ENCODE measurements at places on chromosomes 13 and 19. TPM values are rescaled to one million over a fixed set of nuclear protein-coding genes. Genes with fewer than 3 reads are reported as not detected.
A peak's percentile ranks its signal among the peaks of the same experiment; 100 is the strongest.

Gene GRK1
- 0.57 TPM for total RNA-seq

GRCh38 chr19:18001777-18002345 lies 6.1 kb upstream of the ARRDC2 start:
- ATAC-seq: no peak

Gene ZNF761
- total RNA-seq: 5.6 TPM

Gene SIGLEC12
- total RNA-seq: not detected

Gene LIM2
- total RNA-seq: not detected

Gene ZFP14
- total RNA-seq: 13.8 TPM

DNA sequence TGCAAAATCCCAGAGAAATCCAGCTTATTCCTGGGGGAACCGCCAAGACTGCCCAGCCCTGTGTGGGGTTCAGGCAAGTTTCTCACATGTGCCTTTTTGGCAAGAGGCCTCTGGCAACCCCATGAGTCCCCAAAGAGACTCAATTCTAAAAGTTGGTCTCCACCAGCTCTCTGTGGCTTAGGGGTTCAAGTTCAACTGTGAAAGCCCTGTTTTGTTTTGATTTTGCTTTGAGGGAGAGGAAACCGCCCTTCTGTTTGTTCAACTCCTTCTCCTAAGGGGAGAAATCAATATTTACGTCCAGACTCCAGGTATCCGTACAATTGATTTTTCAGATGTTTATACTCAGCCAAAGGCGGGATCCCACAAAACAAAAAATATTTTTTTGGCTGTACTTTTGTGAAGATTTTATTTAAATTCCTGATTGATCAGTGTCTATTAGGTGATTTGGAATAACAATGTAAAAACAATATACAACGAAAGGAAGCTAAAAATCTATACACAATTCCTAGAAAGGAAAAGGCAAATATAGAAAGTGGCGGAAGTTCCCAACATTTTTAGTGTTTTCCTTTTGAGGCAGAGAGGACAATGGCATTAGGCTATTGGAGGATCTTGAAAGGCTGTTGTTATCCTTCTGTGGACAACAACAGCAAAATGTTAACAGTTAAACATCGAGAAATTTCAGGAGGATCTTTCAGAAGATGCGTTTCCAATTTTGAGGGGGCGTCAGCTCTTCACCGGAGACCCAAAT lies 583 bp upstream of the LDLR start:
- ATAC-seq: no peak

Gene CLEC11A
- total RNA-seq: 42.0 TPM

DNA sequence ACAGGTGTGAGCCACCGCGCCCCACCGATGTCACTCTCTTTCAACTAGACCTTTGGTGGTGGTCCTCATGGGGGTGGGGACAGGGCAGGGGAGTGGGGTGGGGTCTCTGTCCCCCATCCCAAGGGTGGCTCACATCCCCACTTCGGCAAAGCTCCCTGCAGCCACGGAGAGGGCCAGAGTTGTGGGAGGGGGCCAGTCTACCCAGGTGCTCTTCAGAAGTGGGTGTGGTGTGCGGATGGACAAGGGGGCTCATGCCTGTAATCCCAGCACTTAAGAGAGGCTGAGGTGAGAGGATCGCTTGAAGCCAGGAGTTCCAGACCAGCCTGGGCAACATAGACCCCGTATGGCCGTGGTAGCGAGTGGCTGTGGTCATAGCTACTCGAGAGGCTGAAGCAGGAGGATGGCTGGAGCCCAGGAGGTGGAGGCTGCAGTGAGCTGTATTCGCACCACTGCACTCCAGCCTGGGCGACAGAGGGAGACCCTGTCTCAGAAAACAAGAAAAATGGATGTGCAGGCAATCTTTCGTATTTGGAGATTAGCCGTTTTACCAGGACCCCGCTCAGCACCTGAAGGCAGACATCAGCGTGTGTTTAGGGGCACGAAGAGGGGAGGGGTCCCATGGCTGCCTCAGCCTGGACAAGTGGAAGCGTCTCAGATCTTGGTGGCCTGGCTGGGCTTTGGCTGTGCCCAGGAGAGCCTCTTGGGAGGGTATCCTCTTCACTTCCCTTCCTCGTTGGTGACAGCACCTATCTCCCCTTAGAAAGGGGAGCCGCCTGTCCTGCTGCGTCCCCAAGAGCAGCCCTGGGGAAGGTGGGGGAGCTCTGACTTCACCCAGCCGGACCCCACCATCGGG lies 846 bp downstream of the TGFBR3L start:
- no peak for ATAC-seq

DNA sequence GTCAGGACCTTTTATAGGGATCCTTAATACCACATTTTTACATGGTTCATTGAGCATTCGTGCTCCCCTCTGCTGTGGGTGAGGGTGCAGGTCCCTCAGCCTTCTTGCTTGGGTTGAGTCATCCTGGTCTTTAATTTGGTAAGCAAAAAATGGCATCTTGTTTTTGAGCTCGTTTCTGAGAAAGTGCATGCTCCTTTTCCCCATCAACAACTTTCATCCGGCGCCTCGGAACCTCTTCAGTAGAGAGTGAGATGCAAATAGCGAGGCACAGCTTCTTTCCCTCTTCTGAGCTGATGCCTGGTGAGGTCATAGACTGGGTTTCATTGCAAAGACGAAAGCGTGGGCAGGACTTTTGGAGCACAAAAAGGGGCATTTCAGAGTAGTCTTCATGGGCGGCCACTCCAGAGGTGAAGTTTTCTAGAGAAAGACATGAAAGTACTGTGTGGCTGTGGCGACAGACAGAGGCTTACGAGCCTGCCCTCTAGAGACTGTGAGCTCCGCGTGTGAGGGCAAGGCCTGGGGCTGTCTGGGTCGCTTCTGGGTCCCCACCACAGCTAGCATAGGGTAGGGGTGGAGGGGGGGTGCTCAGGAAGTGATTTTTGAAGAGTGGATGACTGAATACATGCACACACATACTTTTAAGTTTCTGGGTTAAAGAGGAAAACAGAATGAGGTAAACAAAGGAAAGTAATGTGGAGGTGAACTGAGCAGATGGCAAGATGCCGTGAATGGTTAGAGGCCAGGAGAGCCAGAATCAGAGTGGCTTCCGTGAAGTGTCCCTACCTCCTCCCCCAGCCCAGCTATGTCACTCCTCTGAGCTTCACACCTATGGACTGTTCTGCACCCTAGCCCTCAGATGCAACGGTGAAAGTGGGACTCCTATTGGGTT lies 44.3 kb downstream of the BBC3 start:
- ATAC-seq: no peak

GRCh38 chr13:107842562-107843180 lies 372.7 kb downstream of the LIG4 start:
- no peak for ATAC-seq

- no peak for ATAC-seq
Observed at GRCh38 chr19:14148751-14149410, 12.5 kb upstream of the ASF1B start.

GRCh38 chr13:113119166-113119821 lies 3.3 kb upstream of the F10 start:
- ATAC-seq: no peak

Gene RASGRP4
- total RNA-seq: 1.1 TPM

Gene SIGLEC5
- total RNA-seq: not detected

DNA sequence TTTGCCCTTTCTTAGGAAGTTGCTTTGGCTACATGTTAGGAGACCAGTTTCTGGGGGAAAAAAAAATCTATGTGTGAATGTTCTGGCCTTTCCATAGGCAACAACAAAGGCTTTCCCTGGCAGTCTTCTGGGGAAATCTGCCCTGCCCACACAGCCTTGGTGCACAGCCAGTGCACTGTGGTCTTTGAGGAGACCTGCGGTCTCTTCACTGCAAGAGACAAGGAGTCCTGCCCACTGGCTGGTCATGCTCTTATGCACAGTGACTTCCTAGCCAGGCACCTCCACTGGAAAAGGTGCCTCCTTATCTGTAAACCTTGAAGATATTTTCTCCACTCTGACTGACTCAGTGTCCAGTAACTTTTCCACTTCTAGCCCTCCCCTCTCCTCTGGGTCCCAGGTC lies 155.1 kb downstream of the SUCLA2 start:
- no peak for ATAC-seq

DNA sequence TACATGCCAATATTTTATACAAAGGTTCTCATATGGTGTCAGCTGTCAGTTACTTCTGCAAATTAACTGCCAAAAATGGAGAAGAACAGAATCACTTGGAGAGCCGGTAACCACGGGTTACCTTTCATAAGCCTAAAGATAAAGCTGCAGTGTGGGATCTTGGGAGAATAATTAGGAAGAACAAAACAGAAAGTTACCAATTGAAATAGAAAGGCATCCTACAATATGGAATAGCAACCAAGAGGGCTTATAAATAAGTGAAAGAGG lies 74.2 kb downstream of the TSHZ3 start:
- no peak for ATAC-seq

Gene ADAMTS10
- total RNA-seq: 18.3 TPM

DNA sequence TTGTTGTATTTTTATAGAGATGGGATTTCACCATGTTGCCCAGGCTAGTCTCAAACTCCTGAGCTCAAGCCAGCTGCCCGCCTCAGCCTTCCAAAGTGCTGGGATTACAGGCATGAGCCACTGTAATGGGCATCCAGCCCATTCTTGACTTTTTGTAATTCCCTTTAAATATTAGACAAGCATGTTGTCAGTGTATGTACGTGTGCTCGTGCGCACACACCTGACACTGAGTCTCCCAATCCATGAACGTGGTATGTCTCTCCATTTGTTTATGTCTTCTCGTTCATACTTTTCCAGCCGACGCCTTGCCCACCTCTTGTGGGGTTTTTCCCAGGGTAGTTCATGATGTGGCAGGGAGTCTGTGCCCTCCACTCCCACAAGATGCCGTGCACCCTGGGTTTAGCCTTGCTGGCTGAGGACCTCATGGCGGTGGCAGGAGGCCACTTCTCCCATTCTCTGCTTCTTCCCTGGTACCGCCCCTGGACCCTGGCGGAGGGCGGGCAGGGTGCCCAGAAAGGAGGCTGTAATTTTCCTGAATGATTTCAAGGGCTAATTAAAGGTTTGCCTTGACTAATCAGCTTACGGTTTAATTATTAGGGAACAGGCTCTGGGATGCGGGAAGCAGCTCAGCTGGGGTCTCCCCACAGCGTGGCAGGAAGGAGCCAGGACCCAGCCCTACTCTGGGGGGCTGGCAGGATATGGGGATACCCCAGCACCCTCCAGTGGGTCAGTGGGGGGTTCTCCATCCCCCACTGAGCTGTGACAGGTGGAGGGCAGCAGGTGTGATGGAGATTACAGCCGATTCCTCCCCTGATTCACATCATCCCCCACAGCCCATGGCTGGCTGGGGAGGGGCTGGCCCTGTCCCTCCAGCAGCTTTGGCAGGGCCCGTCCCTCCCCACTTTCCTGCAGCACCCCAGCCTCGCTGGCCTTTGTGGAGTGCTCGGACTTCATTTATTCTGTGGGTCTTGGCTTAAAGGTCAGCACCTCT lies 12.9 kb downstream of the PAK4 start:
- ATAC-seq: no peak

- ATAC-seq: no peak
Observed at GRCh38 chr13:73281746-73282145, 222.9 kb downstream of the KLF5 start.

Gene CEACAM16
- total RNA-seq: not detected

GRCh38 chr13:52707375-52707774 lies 32.2 kb downstream of the CNMD start:
- ATAC-seq: no peak

DNA sequence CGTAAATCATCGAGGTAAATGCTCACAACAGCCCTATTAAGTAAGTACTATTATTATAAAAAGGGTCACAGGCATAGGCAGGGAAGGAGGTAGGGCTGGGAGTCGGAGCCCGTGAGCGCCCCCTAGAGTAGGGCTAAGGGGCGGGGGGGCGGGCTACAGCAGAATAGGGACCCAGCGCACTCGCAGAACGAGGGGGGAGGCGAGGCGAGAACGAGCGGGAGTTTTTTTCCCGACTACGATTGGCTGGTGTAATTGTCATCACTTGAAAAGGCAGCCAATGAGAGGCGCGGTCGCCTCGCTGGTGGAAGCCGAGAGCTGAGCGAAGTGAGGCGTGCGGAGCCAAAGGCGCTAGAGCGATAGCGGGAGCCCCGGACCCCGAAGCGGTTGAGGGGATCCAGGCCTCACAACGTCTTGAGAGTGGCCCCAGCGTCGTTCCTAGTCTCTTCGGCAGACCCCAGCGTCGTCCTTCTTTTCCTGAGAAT lies 24.2 kb downstream of the KEAP1 start:
- ATAC-seq: peak; percentile 95

Gene ATP8A2
- total RNA-seq: 10.4 TPM

GRCh38 chr13:113906571-113906970 lies 42.7 kb upstream of the GAS6 start:
- no peak for ATAC-seq

DNA sequence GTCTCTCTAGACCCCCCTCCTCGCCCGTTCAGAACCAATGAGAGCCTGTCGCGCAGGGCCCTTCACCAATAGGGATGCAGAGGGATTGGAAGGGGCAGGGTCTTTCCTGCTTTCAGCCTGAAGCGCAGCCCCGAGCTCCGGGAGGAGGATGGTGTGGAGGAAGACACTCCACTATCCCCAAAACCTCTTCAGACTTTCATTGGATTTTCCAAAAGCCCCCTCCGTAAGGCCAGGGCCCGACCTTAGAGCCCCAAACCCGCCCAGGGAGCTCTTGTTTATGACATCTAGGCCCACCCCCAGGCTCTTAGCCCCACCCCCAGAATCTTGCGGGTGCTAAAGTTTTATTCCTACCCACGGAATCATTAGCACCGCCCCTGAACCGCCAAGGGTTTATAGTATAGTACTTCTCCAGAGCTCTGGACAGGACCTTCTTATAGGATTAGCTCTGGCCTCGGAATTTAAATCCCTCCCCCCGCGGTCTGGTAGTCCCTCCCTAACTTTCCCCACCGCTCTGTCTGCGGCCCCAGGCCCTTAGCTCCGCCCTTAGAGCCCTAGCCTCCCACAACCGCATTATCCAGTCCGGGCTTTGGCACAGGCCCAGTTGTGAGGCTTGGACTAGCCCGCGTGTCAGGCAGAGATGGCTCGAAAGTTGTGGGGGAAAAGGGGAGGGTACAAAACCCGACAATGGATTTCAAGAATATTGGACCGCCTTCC lies 6.6 kb upstream of the EML2 start:
- ATAC-seq: peak; percentile 89

DNA sequence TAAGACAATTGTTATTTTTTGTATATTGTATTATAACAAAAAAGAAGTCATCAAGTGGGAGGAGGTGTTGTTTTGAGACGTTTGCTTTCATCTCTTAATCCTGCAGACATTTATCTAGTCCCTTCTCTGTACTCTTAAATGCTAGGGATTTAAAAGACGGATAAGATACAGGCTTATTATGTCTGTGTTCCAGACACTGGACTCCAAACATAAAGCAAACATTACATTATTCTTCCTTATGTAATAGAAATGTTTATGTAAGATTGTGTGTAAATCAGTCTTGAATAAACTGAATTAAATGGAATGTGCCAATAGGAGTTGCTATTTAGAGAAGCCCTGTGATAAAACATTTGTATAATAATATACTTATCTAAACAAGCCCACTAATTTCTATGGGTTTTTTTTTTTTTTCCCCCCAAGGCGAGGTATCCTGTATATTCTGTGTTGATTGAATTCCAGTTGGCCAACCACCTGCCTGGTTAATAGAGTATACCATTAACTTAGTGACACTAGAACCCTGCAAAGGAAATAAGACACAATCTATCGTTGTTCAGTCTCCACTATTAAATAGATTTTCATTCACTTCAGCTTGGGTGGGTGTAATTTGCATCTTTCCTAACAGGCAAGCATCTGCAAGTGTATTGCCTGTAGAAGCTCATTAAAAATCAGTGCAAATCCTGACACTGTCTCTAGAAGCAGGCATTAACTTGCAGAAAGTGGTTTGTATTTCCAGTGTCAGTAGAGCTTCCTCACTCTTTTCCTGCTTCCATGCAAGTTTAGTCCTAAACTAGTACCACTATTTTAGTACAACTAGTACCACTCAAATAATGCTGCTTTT lies 69.0 kb downstream of the LRCH1 start:
- ATAC-seq: peak; percentile 18

All from motor neuron (in vitro differentiated cells).